ENCODE measurements at places on chromosomes 7 and 10.
A peak's percentile ranks its signal among the peaks of the same experiment; 100 is the strongest.

DNA sequence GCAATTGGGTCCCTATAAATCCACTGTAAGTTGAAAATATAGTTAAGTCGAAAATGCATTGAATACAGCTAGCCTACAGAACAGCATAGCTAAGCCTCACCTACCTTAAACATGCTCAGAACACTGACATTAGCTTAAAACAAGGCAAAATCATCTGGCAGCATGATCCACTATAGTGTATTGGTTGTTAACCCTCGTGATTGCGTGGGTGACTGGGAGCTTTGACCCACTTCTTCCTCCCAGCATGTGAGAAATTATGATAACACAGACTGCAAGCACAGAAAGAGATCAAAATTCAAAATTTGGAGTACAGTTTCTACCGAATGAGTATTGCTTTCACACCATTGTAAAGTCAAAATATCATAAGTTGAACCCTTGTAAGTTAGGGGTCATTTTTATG lies 22.3 kb downstream of the CNTNAP2 start:
- no peak for DNase-seq

DNA sequence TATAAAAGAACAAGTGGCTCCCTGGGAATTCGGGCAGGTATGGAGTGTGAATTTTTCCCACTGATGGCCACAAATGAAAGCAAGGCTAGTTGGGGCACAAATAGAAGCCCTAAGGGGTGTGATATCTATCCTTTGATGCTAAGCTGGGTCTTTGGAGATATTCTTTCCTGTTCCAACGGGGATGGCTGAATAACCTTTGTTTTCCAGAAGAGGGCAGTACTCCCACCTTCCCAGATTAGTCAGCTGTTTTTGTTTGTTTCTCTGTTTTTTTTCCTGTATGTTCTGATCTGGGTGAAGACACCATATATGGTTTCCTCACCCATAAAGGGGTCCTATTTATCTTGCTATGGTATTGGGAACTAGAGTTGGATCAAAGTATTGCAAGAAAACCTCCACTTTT lies 947.7 kb upstream of the SORCS1 start:
- no peak for DNase-seq

GRCh38 chr7:150420987-150421674 lies 29.3 kb upstream of the GIMAP8 start:
- DNase-seq: peak; percentile 62

- DNase-seq: no peak
Measured at GRCh38 chr10:49833168-49833567, 71.0 kb upstream of the OGDHL start.

DNA sequence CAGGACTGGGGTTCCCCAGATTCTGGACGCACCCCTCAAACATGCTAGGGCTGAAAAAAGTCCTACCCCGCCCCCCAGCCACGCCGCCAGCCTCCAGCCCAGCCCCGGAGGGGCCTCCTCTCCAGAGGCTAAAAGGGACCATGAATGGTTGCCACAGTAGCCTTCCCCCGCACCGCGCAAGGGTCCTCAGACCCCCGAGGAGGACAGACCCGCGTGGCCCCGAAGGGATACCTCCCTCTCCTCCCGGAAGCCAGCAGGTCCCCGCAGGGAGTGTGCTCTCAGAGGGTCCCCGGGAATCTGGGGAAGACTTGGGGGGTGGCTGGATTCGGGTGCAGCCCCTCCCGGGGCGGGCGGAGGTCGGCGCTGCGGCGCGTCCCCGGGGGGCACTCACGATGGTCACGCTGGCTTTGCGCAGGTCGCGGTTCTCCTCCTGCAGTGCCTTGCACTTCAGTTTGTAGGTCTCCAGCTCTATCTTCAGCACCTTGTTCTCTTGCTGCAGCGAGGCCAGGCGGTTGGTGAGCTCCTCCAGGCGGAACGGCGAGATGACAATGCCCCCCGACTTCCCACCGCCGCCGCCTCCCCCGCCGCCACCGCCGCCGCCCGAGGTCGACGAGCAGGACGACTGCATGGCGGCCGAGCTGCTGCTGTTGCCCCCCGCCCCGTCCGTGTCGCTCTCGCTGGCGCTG lies 482 bp downstream of the CCDC6 start:
- no peak for DNase-seq

- peak; percentile 46 for DNase-seq
Measured at GRCh38 chr10:98262571-98262970, 5.4 kb downstream of the LOXL4 start.

Data from CD14-positive monocyte (primary cell).